AG09319 (cell line): ENCODE measurements at places on chromosomes 6 and 20.

GRCh38 chr6:11890849-11891248 is 112.2 kb upstream of the ADTRP start:
- DNase-seq: no peak

DNA sequence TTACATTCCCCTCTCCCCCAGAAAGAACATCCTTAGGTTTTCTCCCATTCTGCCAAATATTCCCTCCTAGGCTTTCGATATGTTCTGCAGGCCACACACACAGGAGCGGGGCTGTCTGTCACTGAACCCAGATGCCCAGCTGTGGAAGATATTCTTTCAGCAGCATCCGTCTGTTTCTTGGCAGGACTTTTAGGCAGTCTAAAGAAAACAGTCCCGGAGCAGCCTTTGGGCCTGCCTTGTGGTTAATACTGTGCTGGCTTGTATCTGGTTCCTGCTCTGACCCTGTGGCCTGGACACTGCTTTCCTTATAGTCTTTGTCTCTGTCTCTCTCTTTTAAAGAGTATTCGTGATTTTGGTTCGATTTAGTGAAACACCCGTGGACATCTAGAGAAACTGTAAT is 94.6 kb upstream of the SUPT3H start:
- no peak for DNase-seq

- DNase-seq: no peak
Observed at GRCh38 chr6:111740506-111740905, 132.7 kb downstream of the FYN start.

DNA sequence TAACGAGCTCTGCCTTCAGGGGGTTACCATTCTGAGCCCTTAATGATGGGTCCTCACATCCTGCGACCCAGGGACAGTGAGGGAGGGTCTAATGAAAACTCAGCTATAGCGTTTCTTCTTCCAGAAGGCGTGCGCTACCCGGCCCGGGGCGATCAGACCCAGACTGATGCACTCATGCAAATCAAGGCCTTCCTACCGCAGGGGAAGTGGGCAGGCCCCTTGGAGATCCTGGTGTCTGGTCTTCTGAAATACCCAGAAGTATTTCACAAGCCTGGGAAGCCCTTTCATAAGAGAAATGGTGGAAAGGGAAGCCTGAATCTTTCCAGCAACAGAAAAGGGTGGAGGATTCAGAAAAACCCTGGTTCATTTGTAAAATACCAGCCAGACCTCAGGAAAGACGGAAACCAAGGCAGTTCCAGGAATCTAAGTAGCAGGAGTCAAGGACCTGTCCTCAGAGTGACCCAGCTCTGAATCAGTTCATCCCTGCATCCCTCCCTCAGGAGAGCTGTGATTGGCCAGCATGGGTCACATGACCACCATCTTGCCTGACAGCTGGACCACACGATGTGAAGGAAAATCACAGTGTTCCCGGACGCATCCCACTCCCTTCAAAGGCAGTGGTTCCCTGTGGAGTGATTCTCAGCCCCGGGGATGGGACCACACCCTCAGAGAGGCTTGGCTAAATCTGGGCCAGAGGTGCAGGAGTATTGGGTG is 12.7 kb downstream of the BFSP1 start:
- DNase-seq: no peak

GRCh38 chr20:62104791-62105345 is 17.4 kb upstream of the LSM14B start:
- no peak for DNase-seq

DNA sequence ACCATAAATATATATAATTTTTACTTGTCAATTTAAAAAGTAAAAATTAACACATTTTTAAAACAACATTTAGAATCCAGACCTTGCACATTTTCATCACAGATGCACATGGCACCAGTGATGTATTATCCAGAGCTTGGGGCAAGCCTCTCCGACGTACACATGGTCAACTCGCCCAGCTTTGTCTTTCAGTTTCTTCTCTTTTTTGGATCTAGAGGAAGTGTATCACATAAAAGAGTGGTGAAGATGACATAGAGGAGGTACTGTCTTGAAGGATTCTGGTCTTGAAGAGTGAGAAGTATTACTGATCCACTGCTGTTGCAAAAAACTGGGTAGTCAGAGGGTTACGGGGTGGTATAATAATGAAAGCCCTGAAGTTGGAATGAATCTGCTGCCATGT is 46.9 kb upstream of the TAB2 start:
- DNase-seq: no peak

GRCh38 chr6:54719633-54720032 is 126.9 kb upstream of the FAM83B start:
- DNase-seq: no peak

DNA sequence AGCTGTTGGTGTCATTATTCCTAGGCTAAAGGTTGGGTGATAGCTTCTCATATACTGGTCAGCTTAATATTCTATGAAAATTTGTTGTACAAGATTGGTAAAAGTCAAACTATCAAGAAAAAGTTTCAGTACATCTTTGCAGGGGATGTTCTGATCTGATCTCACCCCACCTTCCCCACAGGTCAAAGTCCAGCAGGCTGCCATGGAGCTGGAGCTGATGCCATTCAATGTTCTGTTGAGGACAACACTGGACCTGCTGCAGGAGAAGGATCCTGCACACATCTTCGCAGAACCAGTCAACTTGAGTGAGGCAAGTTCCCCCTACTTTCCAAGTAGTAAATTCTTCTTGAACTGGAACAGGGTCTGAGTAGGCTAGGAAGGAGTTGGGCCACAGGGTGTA is 13.1 kb downstream of the BRPF3 start:
- no peak for DNase-seq

DNA sequence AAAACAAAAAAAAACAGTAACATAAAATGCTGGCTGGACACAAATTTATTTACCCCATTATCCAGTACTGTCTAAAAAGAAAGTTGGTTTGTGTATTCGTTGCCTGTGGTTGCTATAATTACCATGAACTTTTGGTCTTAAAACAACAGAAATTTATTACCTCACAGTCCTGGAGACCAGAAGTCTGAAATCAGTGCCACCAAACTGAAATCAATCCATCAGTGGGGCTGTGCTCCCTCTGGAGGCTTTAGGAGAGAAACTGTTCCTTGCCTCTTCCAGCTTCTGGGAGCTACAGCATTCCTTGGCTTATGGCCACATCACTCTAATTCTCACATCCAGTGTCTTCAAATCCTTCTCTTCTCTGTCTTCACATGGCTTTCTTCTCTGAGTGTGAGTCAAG is 79.4 kb downstream of the SNX5 start:
- DNase-seq: no peak
